ENCODE measurements at places on chromosomes 5 and 9.

GRCh38 chr5:42828671-42829070, 17.0 kb upstream of the SELENOP start:
- DNase-seq, result no peak

DNA sequence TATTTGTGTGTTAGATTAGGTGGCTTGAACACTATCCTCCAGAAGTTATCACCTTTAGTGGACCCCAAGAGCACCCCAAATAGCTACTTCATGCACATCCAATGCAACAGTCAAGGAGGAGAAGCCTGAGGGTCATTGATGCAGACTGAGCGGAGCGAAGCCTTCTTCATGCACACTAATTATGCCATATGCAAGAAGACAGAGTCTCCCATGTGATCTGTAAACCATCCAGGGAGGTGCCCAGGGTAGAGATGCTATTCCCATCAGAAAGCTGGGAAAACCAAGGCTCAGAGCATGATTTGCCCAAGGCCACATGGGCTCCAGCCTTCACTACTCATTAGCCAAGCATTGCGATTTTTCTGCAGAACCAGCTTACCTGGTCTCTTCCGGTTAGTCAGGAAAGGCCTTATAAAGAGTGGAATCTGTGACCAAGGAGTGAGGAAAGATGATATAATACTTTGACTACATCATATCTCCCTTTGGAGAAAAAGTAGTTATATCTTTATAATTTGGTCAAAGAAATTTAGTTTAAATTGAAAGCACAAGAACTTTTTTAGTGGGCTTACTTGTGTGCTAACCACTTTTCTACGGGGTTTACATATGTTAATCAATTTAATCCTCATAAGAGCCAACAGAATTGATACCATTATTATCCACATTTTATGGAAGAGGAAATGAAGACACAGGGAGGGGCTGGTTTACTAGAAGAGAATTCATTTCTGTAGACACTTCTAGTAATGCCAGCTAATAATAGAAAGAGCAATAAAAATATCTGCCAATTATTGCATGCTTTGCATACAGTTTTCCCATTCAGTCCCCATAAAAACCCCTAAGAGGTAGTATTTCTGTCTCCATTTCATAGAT, 220.0 kb downstream of the ESM1 start:
- DNase-seq, result no peak

DNA sequence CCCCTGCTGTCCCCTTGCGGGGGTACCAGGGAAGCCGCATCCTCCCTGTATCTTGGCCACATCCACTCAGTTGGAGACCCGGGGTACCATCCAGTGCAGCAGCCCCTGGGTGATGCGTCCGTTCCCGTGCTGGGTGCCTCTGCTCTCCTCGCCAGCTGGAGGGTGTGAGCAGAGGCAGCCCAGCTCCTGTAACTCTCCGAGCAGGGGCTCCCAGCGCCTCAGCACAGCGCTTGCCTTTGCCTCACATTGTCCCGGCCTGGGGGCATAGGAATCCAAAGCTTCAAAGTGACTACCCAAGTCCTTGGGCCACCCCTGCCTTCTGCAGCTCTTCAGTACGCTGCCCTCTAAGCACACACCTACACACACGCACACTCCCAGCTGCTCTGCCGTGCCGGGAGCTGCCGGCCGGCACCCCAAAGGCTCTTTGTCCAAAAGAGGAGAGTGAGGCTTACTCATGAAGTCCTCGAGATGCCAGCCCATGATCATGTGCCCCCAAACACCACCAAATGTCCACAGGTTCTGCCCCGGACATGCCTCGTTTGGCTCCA, 733 bp downstream of the ANGPTL2 start:
- peak; percentile 48 for DNase-seq

GRCh38 chr9:6667633-6668280, 22.2 kb upstream of the GLDC start:
- DNase-seq, result peak; percentile 71

GRCh38 chr9:124347968-124348358, 67.3 kb downstream of the PSMB7 start:
- DNase-seq, result no peak

All from NCI-H82 (cell line).